ENCODE measurements at places on chromosomes 5 and 9.

GRCh38 chr9:76905791-76906646 lies at the start of gene PRUNE2:
Gene PRUNE2 (minus strand): TSS chr9:76906114. CDS start chr9:76905963, 151 bp downstream.
- no peak for DNase-seq

DNA sequence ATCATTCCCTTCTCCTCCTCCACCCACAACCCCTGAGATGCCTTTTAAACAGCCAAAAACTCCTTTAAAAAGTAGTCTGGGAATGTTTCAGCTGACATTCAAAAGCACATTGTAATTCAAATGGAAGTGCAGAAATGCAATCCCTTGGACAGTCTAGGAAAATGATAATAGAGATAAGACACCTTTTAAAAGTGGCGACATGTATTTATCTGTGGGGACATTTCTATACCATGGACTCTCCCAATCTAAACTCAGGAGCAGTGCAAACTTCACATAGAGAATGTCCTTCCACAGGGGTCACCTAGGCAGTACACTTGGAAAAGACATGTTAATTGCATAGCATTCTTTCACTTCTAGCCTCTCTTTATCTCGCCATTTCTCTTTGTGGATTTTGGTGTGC lies 33.0 kb downstream of the TRIM32 start:
- no peak for DNase-seq

DNA sequence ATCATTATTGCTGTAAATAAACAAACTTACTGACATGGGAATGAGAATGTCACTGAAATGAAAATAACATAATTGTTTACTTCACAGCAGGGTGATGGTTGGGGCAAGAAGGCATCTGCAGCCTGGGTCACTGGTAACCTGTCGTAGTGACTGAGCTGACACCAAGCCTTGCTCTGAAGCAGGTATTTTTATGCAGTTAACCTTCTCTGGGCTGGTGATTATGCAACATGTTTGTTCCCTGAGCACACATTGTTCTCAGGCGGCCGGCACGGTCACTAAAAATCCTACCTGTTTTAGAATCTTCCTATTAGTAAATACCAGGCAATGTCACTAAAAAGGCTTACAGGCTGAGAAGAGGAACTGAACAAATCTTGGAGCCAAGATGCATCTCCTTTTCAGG lies 157.7 kb upstream of the NR3C1 start:
- DNase-seq, result no peak

- DNase-seq, result no peak
Measured at GRCh38 chr9:126330536-126330935, 3.9 kb downstream of the MVB12B start.

Data from CD8-positive, alpha-beta memory T cell (primary cell).